GM13976 (cell line): ENCODE measurements at places on chromosomes 2 and 18.

DNA sequence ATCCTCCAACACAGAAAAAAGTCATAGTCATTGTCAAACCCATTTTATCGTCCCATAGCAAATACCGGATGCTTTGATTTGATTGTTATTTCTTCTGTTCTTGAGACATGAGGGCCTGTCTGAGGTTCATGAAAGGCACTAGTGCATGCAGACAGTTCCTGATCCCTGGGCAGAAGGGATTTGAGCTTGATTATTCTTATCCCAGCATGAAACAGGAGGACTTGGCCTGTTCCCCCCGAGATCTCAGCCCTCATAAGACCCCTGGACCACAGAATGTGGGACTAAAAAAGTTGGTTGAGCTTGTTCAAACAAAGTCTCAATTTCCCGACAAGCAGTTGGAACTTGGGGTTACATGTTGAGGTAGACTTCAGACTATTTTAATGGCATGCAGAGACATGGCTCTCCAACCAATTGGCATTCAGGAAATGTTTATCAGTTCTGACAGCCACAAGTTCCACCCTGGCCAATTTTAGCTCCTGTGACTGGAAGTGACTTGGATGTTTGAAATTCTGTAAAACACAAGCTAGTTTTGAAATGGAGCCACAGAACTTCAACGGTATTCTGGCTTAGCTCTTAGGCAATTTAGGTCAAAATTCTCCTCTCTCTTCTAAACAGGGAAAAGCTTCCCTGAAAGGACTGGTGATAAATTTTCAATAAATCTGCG is 366.9 kb upstream of the SLC14A2 start:
- DNase-seq, result no peak

- no peak for DNase-seq
Observed at GRCh38 chr2:138267902-138268254, 233.7 kb upstream of the SPOPL start.

GRCh38 chr2:239401881-239402233 is 1.0 kb upstream of the HDAC4 start:
- no peak for DNase-seq

DNA sequence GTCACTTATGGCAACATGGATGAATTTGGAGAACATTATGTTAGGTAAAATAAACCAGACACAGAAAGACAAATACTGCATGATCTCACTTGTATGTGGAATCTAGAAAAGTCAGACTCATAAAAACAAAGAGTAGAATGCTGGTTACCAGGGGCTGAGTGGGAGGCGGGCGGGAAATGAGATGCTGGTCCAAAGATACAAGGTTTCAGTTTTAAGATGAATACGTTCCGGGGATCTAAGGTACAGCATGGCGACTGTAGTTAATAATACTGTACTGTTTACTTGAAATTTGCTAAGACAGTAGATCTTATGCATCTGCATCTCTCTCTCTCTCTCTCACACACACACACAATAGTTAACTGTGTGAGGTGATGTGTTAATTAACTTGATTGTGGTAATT is 14.2 kb downstream of the FAM110C start:
- no peak for DNase-seq

DNA sequence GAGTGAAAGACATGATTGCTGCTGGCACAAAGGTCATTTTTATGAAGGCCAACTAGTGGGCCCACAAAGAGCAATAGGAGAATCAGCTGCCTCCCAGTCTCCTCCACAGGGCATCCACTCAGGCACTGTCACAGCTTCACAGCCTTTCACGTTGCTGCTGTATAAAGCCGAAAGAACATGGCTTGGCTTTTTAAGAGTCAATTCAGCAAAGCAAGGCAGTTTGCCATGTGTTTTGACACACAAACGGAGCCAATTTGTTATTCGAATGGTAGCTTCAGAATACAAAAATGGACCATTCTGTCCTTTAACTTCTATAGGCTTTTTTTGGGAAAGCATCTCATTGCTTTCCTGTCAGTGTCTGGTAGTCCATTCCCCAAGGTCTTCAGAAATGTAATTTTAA is 283.4 kb upstream of the PARD3B start:
- no peak for DNase-seq

DNA sequence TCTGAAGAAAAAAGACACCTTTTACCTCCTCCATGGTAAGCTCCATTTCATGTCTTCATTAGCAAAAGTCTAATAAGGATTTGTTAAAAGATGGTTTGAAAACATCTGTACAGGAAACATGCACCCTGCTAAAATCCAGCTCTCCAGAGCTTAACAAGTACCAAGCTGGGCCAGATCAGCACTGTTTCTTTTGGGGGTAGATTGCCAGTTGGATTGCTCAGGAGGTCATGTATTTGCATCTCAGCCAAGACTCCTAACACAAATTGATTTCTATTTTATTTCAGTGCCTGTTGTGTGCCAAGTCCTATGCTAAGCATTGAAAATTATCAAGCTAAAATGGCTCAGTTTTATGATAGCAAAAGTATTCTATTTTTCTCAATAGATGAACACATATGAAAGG is 3.4 kb upstream of the TMEM182 start:
- DNase-seq, result no peak

GRCh38 chr18:75066936-75067335 is 142.0 kb downstream of the PTGR3 start:
- no peak for DNase-seq

GRCh38 chr2:7392076-7392787 is 475.0 kb downstream of the RNF144A start:
- no peak for DNase-seq

DNA sequence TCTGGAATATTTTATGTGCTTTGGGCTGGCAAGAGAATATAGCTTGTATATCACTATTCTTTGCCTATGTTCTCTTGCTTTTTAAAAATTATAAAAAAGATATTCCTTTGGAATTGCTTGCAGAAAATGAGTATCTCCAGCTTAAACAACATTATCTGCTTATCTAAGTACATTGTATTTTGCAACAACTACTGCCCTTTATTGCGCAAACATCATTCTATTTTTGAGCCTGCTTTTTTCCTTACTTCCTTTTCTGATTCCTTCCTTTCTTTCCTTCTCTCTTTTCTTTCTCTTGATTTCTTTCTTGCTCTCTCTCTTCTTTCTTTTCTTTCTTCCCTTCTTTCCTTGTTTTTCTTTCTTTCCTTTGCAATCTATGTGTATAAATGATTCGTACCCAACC is 74.0 kb downstream of the UNC80 start:
- no peak for DNase-seq

DNA sequence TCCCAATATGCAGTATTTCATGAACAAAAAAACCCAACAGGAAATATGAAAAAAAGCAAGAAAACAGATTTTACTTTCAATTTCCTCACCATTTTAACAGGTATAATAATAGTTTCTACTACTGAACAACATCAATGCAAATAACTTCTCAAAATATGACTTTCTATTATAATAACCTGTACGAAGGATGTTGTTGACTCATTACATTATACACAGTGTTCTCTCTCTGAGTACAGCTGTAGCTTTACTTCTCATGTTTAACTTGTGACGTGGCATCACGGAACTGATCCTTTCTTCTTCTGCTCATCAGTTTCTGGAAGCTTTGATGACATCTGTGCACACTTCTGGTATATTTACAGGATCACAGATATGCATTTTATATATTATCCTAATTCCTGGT is 40.0 kb downstream of the FAM228A start:
- peak; percentile 88 for DNase-seq

DNA sequence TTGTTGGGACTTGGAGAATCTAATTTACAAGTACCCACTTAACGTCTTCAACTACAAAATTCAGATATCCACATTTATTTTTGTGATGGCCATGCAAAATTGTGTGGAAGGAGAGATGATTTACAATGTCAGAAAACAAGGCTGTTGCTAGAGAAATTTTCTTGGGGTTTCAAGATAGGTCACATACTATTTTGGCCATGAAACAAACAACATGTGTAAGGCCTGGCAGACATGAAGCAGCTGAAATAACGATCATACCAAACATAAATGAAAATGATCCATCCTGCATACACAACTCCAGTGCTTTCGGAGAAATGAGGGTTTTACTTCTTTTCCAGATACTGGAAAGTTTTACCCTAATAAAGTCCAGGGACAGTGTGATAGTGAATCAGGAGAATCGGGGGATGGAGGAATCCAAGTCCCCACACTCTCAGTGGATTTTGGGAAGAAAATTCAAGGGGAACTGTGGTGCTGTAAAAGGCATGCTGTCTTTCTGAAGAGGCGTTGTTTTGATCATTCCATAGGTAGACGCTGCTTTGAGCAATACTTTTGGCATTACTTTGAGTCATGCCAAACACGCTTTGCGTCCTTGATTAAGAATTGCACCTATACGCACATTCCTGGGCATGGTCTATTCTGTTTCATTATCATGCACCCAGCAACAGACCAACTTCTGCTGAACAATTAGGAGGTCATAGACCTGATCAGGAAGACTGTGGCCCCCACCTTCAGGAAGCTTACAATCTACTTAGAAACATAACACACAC is 79.4 kb downstream of the POU3F3 start:
- DNase-seq, result no peak

DNA sequence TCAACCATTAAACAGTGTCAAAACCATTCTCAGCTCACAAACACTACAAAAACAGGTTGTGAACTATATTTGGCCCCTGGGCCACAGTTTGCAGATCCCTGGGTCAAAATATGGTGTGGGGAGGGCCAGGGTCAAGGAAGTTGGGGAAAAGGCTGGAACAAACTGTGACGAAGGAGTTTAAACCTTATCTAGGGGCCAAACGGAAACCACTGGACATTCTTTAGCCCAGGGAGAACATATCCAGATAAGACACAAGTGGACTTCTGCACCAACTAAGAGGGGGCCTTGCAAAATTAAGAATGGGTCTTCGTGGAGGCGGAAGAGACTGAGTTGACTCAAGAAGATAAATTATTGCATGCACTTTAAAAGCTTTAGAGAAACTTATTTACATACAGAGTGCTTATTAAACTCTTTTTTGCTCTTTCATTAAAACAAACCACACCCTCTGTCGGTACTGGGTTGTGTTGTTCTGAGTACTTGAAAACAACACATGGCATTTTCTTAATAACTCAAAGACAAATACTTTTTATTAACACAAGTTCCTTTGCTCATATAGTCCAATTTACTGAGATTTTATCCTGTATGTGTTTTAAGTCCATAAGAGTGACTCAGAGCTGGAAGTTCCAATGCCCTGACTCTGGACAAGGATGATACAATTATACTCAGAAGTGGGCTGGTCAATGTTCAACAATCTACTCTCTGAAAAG is 5.3 kb upstream of the ASAP2 start:
- DNase-seq, result no peak

DNA sequence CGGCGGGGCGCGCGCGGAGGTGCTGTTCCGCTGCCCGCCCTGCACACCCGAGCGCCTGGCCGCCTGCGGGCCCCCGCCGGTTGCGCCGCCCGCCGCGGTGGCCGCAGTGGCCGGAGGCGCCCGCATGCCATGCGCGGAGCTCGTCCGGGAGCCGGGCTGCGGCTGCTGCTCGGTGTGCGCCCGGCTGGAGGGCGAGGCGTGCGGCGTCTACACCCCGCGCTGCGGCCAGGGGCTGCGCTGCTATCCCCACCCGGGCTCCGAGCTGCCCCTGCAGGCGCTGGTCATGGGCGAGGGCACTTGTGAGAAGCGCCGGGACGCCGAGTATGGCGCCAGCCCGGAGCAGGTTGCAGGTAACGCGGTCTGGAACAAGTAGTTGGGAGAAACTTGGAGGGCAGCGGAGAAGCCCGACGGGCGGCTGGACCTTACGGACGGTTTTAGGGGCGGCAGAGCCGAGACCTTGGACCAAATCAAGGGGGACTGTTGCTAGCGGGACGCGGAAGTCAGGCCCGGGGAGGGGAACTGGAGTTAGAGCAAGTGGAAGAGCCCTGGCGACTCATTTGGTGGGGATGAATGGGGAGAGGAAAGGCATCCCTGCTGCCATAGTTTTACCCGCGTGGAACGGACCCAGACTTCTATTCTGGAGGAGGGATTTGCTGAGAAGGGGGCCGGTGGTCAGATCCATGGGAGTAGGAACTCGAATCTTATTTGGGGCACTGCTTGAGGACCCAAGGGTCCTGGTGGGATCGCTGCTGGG is 573 bp downstream of the IGFBP2 start:
- DNase-seq, result no peak

DNA sequence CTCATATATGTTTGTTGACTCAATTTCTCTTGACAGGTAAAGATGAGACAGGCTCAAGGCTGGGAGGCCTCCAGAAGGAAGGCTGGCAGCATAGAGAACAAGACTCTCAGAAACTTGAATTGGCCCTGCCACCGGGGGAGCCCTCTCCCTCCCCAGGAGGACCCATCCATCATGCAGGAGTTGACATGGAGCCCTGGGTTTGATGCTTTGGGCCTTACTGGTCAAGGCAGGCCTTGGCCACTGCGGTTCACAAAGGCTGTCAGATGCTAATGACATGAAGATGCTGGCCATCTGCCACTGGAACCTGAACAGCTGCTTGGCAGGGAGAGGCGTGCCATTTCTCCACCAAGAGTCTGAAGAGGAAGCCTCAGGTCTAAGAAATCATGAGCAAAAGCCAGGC is 193.6 kb downstream of the MTCL1 start:
- no peak for DNase-seq

DNA sequence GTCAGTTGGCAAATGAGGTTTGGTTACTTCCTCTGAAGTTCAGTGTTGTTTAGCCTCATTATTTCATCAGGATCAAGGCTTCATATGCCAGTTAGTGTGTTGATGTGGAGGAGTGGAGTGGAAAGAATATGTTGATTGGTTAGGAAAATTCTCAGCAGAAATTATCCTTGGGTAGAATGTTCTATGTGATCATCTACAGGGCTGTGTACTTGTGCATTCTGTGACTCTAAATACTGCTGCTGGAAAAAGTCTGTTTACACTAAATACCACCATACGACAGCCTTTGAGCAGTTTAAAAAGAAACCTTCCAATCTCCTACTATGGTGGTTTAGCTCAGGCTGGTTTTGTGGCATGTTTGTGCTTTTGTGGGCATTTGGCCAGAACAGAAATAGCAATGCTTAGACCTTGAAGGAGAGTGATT is 25.8 kb downstream of the CAB39 start:
- DNase-seq, result no peak

- DNase-seq, result no peak
Observed at GRCh38 chr2:196516564-196516963, 123.0 kb upstream of the CCDC150 start.

GRCh38 chr2:233242231-233242927 is 9.1 kb upstream of the ATG16L1 start:
- DNase-seq, result no peak

GRCh38 chr18:76051396-76052226 is 443.4 kb downstream of the ZNF516 start:
- no peak for DNase-seq

DNA sequence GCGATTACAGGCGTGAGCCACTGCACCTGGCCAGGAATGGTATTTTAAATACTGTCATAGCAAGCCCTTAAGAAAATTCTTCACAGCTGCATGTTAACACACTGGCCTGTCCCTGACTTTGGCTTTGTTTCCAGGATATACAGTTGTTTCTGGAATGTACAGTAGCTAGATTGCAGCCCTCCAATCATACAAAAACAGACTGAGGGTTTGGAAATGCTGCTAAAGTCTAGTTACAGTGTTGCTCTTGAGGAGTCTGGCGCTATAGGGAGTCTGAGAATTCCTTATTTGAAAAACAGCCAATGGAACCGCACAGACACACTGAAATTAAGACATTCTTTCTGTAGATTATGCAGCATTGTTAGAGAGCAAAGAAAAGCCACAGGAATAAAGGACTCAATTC is 37.7 kb downstream of the STON1 start:
- no peak for DNase-seq

- DNase-seq, result peak; percentile 72
Observed at GRCh38 chr2:95025406-95026319, at the start of gene MAL. MAL (plus strand) TSS chr2:95025708; CDS start chr2:95025793, 85 bp downstream.
